ENCODE measurements at places on chromosomes 3 and 15.

GRCh38 chr15:37040072-37040742, 60.1 kb downstream of the MEIS2 start:
- no peak for DNase-seq

DNA sequence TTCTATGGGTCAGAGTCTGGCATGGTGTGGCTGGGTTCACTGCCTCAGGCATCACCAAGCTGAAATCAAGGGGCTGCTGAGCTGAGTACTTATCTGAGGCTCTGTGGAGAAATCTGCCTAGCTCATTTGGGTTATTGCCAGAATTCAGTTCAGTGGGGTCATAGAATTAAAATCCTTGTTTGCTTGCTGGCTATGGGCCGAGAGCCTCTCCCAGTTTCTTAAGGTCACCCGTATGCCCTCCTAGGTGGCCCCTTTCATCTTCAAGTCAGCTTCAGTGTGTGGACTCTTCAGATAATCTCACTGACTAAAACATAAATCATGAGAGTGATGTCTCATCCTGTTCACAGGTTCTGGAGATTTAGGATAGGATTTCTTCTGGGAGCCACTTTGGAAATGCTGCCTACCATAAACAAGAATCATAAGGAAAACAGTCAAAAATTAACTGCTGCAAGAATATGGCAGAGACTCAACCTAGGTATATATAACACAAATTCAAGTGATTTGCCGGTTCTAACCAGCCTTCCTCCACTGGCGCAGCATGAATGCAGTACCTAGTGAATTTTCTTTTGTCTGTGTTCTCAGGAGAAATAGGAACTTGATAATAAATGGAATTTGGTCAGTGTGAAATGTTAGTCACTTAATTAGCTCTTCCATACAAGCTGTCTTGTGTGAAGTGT, 5.3 kb downstream of the CP start:
- no peak for DNase-seq

GRCh38 chr3:170680593-170680992, 94.7 kb upstream of the SLC7A14 start:
- DNase-seq: no peak

- DNase-seq: no peak
Observed at GRCh38 chr3:77601823-77602415, 562.0 kb downstream of the ROBO2 start.

DNA sequence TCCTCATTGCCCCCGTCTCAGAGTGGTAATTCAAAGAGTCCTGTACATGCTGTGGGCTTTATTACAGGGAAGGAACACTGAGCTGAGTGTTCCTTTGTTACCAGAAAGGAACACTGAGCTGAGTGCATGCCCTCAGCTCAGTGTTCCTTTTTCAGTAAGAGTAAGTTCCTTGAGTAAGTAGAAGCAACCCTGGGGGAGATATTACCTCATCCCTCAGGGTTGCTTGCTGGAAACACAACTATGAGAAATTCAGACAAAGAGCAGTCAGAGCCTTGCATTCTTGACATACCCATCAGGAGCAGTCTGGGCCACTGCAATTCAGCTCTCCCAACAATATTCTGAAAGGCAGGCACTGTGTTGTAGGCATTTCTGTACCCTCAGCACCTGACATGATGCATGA, 17.0 kb downstream of the CHRM5 start:
- no peak for DNase-seq

DNA sequence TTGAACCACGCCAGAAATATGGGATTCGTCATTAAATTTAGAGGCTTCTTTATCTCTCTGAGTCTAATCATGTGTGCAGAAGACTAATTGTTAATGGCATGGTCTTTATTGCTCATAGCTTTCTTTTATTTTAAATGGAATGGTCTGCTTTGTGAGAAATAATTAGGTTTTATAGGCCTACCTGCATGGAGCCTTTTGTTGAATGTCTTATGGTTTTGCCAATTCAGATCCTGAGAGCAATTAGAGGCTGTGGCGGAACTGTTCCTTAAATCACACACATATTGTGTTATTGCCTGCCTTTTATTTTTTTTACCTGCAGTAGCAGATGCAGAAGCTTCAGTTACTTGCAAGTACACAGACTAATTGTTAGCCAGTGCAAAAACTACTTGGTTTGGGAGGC, 306.2 kb downstream of the NLGN1 start:
- DNase-seq: no peak

DNA sequence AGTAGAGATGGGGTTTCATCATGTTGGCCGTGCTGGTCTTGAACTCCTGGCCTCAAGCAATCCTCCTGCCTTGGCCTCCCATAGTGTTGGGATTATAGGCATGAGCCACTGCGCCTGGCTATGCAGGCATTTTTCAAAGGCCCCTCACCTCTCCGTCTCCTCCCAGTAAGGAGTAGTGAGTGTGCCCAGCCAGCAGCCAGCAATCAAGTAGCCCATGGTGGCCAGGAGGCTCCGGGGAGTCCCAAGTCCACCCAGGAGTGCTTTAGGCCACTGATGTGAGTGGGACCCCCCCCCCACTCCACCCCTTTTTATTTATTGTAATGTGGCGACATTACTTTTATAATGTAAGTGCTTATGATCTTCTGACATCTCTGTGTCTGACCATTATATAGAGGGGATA, 8.1 kb downstream of the ISG20 start:
- no peak for DNase-seq

DNA sequence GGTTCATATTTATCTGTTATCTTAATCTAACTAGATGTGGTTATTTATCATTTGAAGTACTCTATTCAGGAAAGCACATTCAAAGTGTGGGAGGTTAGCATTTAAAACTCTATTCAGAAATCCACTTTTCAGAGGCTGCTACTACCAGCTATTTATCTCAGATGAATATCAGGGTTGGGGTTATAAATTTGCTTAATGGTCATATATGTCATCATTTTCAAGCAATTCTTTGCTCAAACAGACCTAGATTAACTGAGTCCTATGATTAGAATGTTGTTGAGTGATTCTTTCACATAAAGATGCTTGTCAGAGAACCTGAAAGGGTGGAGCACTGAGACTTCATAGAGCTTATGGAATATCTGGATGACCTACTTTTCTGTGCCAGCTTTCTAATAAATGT, 436.9 kb upstream of the TGFBR2 start:
- DNase-seq: no peak

- DNase-seq: no peak
Observed at GRCh38 chr15:100111125-100112060, 230.4 kb downstream of the ADAMTS17 start.

DNA sequence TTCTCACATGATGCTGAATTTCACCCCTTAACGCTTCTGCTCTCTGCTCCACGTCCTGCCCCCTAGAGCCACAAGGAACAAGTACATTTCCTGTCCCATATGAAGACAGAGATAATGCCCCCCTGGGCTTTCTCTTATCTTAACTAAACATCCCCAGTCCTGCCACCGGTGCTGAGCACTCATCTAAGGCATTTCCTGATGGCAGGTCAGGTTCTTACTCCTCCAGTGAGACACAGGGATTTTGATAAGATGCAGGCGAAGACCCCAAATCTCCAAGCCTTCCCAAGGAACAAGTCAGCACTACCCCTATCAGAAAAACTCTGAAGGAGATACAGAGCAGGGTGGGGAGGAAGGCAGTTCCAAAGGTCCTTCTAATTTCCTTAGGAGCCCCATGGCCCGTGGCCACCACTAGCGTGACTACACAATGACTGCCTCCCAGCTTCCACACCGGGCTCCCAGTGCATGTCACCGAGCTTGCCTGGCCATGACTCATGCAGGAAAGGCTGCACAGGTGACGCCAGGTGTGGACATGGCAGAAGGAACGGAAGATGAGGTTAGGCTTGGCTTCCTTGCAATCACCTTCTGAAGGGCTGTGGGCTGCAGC, 152.9 kb downstream of the XXYLT1 start:
- no peak for DNase-seq

GRCh38 chr3:94904156-94904674, 841.4 kb downstream of the NSUN3 start:
- no peak for DNase-seq

GRCh38 chr3:101300073-101300472, 20.3 kb downstream of the IMPG2 start:
- no peak for DNase-seq

- no peak for DNase-seq
Observed at GRCh38 chr3:151440940-151441339, 19.9 kb downstream of the IGSF10 start.

- DNase-seq: peak; percentile 4
Observed at GRCh38 chr15:35289024-35289617, 204.0 kb upstream of the NANOGP8 start.

DNA sequence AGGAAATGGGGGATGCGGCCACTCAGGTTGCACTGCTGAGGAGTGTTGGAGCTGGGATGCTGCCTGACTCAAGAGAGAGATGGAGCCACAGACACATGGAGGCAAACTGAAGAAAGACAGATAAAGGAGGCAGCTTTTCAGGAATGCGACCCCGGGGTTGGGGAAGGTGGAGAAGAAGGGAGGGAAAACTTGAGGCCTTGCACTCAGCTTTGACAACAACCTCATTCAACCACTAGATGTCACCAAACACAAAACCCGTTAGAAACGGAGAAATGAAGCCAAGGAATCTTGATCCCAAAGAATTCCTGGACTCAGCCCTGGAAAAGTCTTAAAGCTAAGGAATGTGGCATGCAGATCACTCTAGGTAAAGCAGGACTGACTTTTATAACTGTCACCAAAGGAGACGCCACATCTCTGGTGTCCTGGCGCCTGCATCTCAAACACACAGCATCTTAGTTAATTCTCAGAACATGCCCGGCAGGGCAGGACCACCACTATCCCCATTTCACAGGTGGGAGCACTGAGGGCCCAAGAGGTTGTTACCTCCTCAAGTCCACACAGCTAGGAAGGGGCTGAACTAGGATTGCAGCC, 59.6 kb upstream of the LMCD1 start:
- DNase-seq: no peak

DNA sequence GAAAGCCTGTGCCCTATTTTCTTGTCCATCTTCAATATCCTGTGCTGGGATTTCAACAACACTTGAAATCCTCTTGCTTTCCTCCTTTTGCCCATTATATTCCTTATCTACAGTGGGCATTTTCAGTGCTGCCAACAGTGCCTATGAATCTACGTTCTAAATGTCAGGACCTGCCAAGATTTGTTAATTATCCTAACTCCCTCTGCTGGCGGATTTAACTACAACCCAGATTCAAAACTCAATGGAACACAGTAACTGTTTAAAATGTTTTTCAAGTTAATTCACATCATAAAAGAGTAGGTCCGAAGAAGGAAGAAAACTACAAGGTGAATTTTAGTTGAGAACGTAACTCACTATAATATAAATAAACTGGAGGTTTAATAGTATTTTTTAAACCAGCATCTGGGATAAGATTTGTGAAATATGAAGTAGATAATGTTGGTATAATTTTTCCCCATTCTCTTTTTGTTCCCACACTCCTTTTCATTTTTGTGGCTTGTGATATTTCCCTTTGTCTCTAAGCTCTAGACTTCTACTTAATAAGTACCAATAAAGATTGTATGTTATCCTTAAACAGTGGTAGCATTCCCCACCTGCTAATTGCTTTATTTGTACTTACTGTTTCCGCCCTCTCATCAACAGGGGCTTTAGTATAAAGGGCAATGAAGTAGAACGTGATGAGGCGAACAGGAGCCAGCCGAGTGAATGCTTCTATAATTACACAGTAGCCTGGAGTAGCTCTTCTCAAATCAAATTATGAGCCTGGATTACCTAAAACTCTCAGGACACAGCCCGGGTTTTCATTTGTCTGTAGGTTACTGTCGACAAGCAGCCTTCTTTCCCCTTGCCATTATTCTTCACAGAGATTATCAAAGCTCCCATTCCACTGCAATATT, 302.5 kb upstream of the ATP11B start:
- DNase-seq: peak; percentile 20

DNA sequence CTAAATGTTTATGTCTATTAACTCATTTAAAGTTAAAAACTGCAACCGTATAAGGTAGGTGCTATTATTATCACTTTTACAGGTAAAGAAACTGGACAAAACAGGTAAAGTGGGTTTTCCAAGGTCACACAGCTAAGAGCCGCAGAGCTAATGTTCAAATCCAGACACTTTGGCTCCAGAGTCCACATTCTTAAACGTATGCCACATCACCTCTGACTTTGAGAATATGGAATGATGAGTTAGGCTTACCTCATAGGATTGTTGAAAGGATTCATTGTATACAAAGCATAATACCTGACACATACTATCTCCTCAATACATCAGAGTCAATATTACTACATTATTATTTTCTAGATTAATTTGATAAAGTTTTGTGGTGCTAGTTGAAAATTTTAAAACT, 240.9 kb upstream of the STT3B start:
- DNase-seq: no peak

GRCh38 chr15:73660455-73660854, 23.7 kb upstream of the CD276 start:
- DNase-seq: no peak

GRCh38 chr3:46400000-46400734, 6.7 kb downstream of the CCR5AS start:
- no peak for DNase-seq

DNA sequence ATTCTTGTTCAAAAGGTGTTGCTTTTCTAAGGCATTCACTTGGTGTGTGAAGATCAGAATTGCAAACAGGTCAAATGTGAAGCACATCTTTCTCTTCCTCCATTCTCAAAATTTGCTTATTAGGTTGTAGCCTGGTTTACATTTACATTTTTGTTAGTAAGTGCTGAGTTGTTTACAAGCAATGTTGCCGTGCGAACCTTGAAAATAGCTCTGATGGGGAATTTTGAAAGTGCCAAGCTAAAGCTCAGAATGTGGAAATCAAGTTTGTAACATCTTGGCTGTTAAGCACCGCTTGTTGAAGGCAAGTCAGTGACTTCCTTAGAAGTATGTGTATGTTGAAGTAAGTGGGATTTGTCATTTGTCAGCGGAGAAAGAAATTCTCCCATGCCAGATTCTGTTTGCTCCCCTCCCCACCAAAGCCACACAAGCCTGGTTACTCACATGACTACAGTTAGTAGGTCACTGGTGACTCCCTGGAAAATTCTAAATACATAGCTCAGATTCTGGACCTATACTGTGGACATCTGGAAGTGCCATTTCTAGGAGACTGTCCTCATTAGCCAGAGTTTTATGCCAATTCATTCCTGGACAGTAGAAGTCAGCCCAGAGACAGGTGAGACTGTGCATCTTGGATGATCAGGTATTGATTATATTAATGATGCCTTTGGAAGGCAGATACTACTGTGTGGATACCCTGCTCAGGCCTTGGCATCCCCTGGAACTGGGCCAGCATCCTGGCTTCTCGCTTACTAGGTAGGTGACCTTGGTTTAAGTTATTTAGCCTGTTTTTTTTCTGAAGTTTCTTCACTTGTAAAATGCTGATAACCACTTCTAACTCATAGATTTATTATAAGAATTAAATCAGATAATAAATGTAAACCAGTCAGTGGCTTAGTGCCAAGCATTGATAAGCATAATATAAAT, 390.6 kb upstream of the SEMA6D start:
- DNase-seq: no peak

GRCh38 chr3:141123677-141124410, 72.7 kb downstream of the SPSB4 start:
- no peak for DNase-seq

GRCh38 chr15:99096894-99097426, 7.9 kb upstream of the SYNM start:
- no peak for DNase-seq

All from DMS 273 treated with DMSO at 0.1 percent for 48 hours (cell line).